Hypothalamus (tissue), 51 donors: ENCODE measurements at places on chromosomes 5 and 9.

DNA sequence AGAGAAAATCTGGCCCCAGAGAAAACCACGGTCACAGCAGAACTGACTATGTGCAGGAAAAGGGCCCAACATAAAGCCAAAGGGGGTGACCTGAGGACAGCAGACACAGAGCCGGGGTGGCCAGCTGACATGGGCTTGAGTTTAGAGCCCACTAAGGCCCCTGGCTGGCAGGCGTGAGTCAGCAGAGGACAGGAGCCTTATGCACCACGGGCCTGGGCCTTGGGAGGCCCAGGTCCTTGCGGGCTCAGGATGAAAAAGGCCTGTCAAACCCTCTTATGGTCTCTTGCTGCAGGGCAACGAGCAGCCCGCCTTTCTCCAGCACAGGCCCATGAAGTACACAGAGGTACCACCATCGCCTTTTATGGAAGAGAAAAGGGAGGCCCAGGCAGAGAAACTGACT, 19.7 kb downstream of the STK10 start:
- DNase-seq: no peak

GRCh38 chr9:95413793-95414192, 96.3 kb upstream of the FANCC start:
- DNase-seq: no peak

DNA sequence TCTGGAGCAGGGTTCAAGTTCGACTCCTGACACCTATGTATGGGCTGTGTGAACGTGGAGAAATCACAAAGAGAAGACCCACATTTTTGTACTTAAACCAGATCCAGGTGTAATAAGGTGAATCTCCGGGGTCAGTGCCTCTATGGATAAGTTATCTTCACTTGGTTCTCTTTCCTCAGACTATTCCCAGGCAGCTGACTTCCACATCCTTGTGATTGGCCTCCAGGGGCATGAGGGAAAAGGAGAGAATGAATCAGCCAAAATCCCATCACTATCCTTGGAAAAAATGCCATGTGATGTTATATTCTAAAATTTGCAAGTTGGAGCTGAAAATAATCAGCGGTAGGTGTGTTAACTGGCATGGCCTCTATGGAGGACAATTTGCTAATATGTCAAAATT, 37.2 kb downstream of the ZNF622 start:
- no peak for DNase-seq

- DNase-seq: no peak
Observed at GRCh38 chr9:91371894-91372293, 10.2 kb upstream of the AUH start.

GRCh38 chr5:149046196-149046829, 16.5 kb downstream of the SH3TC2 start:
- no peak for DNase-seq

GRCh38 chr5:159444441-159445082, 114.3 kb upstream of the IL12B start:
- no peak for DNase-seq

- no peak for DNase-seq
Observed at GRCh38 chr5:168135897-168136296, 155.5 kb upstream of the WWC1 start.

GRCh38 chr9:93210974-93211653, 27.2 kb downstream of the WNK2 start:
- no peak for DNase-seq

- DNase-seq: no peak
Observed at GRCh38 chr5:69084195-69084594, 9.6 kb upstream of the SLC30A5 start.

DNA sequence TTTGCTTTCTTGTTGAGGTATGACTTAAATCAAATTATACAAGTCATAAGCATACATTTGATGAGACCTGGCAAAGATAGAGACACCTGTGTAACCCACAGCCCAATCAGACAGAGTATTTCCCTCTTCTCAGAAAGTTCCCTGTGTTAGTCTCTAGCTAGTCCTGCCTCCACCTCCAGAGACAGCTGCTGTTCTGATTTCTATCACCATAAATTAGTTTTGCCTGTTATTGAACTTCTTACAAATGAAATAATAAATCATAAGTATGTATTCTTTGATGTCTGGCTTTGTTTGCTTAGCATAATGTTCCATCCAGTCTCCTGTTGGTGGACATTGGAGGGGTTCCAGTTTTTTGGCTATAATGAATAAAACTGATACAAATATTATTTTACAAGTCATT, 194.5 kb downstream of the ICE1 start:
- no peak for DNase-seq

DNA sequence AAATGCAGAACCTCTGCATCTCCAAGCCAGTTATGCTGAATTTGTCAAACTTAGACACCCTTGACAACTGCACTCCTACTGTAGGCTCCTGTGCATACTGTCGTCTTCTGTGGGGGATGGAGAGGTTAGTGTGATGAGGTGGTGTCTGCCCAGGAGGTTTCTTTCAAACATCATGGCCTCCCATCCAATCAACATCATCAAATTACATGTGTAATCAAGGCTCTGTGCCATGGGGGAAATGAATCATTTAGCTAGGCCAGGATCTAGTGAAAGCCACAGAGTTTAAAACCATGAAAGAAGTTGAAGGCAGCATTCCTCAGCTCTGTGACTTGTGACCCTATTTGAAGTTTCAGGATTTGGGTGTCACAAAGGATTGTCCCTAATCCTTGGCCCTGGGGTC, 240.6 kb downstream of the MARCHF11 start:
- no peak for DNase-seq

DNA sequence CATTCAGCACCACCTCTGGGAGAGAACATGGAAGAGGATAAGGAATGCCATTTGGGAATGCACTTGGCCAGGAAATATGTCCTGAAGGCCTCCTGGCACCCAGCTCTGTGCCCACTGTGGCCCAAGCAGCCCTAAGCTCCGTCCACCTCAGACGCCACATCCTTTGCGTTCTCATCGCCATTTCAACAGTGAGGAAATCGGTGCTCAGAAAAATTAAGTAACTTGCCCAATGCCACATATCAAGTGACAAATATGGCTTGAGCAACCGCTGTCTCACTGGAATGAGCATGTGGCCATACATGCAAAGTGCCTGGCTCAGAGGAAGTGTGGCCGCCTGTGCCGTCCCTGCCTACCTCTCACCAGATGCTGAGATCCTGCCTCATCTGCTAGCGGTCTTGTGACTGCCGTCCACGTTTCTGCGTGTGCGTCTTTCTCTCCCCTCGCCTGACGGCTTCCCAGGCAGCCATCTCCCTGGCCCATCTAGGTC, 984 bp upstream of the DOK3 start:
- no peak for DNase-seq

- DNase-seq: no peak
Observed at GRCh38 chr5:33329891-33330290, 110.9 kb upstream of the TARS1 start.

DNA sequence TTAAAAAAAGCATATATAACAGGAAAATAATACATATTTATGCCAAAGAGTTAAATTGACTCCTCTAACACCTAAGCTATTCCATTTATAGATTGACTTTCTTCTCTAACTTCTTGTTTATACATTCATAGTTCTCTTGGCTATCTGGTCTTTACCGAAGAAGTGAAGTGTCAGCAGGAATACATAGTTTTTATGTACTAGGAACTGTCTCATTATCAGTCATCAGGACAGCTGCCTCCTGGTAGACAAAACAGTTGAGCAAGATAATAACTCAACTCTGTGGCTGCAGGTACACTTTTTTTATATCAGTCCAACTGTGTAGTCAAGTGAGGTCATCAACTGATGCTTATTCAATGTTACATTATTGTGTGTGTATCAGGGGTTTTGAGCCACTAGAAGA, 1436.0 kb upstream of the NUDT12 start:
- DNase-seq: no peak

- no peak for DNase-seq
Observed at GRCh38 chr5:168174376-168174775, 117.1 kb upstream of the WWC1 start.

DNA sequence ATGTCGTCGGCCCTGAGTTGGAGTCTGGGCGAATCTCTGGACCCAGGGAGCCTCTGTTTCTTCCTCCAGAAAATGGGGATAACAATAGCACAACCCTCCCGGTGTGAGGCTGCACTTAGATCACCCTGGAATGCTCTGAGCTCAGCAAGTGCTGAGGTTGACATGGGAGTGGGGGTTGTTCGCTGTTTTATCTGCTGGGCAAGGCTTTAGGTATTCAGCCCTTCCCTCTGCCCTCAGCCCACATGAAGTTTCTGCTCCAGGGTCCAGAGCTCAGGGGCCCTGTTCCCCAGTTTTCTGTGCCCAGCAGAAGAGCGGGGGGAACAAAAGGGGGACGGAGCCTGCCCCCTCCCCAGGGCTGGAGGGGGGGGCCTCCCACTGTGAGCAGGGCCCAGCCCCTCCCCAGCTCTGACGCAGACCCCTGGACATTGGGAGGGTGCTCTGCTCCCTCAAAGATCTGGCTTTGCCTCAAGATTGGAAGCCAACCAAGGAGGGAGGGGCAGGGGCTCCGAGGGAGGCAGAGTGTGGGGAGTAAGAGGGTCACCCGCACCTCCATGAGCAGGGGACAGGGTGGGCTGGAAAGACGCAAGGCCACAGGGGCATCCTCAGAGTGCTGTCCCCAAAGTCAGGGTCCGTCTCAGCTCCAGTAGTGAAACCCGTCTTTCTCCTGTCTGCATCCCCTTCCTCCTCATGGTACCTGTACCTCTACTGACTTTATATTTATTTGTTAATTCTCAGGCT, 215.6 kb downstream of the C9orf50 start:
- DNase-seq: no peak

- DNase-seq: no peak
Observed at GRCh38 chr5:169978714-169979113, 1.6 kb downstream of the INSYN2B start.

- DNase-seq: no peak
Observed at GRCh38 chr5:102905056-102905455, 150.0 kb downstream of the PAM start.
